ENCODE measurements at places on chromosomes 4 and X.

DNA sequence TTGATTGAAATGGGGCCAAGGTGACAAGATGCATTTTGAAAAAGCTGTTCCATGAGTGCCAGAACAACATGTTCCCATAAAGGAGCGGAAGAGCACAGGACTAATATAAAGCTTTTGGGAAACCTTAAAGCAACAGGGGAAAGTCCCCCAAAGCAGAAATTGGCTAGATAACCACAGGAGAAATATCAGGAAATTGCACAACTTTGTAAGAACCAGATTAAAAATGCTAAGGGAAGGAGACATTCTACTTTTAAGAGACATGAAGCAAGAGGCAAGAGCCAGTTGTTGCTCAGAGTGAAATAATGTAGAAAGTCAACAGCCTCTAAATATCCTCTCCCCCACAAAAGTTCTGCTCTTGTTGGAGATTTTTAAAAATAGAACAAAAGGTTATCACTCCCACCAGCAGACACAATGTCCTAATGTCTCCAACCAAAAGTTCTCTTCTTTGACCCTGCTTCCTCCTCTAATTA lies 85.2 kb upstream of the LNX1 start:
- DNase-seq = no peak

DNA sequence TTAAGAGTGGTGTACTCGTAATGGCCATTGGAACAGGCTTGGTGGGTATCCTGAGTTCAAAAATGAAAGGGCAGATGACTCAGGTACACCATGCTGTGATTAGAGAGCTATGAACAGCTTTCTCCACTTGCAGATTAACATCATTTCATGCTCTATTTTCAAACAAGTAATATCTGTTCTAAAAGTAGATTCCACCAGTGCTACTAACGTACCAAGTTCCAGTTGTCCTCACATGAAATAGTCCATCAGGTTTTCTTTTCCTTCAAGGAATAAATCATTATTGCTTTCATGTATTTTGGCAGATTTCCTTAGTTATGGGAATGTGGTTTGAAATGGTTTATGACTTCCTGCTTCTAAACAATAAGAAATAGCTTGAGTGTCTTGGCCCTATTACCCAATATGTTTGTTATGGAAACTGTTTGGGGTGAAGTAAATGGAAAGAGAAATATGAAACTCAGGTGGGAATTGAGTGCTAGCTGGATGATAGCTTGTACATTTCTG lies 49.9 kb downstream of the PCDH7 start:
- DNase-seq = no peak

DNA sequence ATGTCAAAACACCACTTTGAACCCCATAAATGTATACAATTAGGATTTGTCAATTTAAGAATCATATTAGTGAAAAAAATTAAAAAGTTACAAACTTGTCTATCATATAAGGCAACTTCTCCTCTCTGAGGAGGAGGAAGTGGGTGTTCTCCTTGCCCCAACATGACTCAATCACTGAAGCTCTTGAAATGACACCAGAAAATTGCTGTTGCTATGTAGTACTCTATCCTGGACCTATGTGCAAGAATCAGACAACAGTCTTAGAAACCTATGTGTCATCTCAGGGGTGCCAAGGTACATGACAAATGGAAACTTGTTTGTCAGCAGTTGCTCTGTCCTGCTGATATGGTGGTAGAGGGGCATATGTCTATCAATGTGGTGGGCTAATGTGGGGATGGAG lies 47.7 kb downstream of the HMGB3 start:
- no peak for DNase-seq

GRCh38 chr4:11428899-11429698 lies 405 bp upstream of the HS3ST1 start:
- no peak for DNase-seq

- DNase-seq = peak; percentile 62
These were observed 779 bp upstream of the DDX60L start for GRCh38 chr4:168480931-168481611.
